Mesothelial cell of epicardium (in vitro differentiated cells): ENCODE measurements at places on chromosomes 6 and 20. TPM values are rescaled to one million over a fixed set of nuclear protein-coding genes. Genes with fewer than 3 reads are reported as not detected.

GRCh38 chr6:88367248-88367647, 201.1 kb upstream of the CNR1 start:
- DNase-seq = no peak

DNA sequence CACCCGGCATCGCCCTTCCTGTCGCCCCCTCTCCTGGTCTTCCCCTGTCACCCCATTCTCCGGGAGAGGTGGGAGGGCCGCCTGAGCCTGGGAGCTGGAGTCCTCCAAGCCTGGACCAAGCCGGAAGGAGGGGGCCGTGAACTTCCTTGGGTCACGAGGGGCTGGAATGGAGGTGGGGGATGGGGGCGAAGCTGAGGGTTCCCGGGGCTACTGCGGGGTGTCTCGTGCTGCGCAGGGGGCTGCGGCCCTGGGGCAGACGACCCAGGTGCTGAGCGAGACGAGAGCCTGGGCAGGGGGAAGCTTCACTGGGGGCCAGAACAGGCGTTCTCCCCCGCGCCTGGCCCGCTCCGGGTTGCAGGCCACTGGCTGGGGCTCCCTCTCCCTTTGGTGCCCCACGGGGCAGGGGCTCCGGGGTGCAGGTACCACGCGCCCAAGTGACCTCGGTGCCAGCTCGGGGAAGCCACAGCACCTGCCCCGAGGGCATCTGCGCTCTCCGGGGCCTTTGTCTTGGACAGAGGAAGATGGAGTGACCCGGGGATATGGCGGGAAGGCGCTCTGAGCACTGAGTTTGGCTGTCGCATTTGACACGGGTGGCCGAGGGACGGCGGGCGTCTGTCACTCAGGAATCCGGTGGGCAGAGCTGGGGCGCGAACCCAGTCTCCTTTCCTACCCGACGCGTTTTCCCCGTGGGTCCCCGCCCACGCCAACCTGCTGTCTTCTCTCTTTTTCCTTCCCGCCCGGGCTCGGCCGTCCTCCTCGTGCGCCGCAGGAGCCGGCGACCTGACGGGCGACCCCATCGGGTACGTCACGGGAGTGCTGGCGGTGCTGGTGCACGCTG, 1.2 kb downstream of the SLC35D3 start:
- no peak for DNase-seq

DNA sequence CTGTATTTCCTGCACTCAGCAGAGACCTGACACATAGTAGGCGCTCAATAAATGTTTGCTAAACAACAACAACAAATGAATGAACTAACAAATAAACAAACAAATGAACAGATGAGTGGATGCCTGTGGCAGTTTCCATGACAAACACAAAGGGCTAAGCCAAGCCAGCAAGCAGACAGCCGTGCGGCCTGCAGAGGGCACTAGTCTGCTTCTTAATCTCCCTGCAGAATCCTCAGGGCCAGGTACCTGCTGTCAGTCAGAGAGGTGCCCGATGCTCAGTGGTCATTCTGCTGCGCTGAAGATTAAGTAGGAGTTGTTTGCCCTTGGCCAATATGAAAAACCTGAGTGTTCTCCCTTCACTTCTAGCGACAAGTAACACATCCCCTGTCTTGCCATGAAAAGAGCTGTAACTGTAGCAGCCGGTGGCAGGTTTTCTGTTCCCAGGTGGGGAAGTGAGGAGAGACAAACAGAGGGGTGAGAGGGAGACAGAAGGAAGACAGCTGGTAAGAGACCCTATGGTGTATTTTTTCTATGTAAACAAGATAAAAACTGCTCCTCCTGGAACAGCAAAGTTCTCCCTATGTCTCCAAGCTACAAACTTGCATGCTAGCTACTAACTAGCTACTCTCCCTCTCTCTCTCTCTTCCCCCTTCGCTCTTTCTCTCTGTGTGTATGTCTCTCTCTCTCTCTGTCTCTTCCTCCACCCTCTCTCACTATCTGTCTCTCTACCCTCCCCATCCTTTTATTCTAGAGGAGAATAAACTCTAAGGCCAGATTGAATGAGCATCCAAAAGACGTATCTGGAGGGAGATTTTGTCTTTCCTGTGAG, at the start of gene MC3R:
Gene MC3R, plus strand, starts transcription at position 779 of the 829 bp plus-strand sequence. CDS start 112 bp downstream, outside the sequence.
- no peak for DNase-seq

PPP1R14C gene
- 0.16 to 0.38 TPM (median 0.27 TPM) in 3 replicates for total RNA-seq

DNA sequence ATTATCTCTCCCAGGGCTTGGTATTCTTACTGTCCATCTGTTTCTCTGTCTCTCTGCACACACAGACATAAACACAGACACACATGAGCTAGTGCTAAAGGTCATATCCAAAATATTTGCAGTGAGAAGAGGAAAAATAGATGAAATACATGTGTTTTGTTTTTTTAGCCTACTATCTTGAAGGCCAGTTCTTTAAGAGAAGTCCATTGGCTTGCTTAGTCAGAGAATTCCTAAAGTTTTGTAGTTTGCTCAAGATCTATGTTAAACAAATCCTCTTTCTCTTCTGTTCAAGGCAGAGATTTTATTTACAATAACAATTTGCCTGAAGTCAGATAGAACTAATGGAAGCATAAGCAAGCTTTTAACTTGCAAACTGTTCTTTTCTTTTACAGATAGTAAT, 120.0 kb upstream of the AKIRIN2 start:
- DNase-seq = no peak

DNA sequence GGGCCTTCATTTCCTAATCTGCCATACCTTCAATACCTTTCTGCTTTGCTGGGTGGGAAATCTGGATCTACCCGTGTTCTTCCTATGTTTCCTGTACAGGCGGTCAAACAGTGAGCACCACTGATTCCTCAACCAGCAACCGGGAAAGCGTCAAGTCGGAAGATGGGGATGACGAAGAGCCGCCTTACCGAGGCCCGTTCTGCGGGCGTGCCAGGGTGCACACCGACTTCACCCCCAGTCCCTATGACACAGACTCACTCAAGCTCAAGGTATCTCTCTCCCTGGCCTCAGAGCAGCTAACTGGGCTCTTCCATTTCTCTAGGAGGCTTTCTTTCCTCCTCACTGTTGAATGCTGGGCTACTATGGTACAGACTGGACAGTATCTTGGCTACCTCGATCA, 190.1 kb downstream of the SASH1 start:
- DNase-seq = no peak

DNA sequence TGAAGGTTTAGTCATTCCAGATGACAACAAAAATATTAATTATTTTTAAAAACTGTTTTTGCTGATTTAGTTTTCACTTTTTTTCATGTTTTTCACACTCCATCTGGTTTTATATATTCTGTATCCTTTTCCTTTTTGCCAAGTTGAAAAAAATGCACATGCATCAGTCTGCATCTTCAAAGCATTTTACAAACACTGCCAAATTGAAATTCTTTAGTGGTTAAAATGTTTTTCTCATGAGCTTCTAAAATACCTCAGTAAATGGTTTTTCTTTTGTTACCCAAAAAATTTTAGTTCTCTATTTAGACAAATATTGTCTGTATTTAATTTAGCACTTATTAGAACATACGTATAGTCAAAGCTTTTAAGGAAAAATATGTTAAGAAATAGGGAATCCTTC, 386.9 kb upstream of the HSF2 start:
- DNase-seq = no peak

SLC22A2 gene
- 0.07 TPM in 1 of 3 replicates, not detected in the others for total RNA-seq

DNA sequence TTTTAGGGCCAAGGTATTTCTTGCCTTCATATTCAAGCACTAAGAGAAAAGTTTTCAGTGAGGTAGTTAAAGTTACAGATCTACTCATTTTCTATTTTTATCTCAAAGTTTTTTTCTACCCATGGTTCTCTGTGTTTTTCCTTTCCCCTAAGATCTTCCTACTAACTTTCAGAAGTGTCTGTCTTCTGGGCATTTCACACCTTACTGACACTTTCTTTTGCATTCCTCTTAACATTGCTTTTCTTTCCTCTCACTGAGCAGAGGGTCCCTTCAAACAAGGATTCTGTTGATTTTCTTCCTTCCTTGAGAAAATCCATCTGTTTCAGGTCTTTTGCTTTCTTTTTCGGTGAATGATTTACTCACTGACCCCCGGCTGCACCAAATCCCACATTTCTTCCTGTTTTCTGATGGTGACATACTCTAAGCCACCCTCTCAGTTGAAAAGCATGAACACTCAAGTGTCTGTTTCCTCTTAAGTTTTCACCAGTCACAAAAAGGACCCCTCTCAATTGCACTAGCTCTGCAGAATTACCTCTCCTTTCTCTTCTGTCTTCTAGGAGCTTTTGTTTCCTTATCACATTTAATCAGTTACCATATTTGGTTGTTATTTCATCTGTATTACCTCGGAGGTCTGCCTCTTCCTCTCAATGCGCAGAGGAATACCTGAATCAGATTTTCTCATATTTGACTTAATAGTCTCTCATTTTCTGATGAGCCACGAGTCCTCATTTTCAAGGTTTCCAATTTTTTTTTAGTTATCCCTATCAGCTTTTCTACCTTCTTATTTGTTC, 73.5 kb upstream of the RNF217 start:
- no peak for DNase-seq

SLC17A4 gene
- 0.09 to 0.16 TPM in 2 of 3 replicates, not detected in the other for total RNA-seq

DNA sequence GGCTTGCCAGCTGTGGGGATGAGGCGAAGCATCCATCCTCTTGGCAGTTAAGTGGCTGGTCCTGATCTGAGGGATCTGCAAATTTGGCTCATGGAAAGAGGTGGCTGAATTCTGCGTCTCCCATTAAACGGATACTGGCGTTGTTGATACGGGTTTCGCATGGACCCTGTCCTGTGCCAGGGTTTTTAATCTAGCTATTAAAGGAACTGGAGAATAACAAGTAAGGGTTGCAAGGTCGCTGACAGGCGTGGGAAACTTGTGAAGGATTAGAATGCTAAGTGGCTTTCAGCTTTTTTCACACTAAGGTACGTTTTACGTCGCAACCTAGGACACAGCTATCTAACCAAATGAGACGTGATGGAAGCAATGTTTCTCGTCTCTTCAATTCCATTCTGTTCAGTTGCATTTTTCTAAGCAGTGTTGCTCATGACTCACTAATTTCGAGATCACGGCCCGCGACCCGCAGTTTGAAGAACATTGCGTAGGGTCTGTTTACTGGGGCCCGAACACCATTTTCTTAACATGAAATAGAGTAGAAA, 852 bp downstream of the GMNN start:
- DNase-seq = no peak

DNA sequence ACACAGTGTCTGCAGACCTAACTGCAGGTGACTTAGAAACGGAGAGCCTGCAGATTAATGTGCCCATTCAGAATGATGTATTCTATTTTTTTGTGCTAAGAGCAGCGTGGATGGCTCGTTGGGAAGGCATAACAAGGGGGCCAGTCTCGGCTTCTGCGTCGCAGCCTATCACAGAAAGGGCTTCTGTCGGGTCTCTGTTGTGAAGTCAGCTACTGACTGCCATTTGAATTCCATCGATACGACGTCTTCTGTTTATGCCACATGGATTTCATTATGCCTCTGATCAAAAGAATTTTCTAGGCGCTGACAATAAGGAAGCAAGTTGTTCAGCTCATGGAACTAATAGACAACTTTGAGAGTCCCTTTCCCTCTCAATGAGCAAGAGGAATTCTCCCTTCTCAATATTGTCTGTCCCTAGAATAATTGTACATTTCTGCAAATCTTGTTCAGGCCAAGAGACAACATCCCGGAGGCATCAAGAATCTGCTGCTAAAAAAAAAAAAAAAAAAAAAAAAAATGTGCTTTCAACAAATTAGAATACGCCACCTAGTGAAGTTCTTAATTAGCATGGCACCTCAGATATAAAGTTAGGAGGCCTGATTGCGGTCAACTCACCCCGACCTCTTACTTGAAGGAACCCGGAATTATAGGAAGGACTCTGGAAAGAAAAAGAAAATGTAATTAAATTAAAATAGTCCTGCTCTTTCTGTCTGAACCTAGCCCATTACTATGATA, 223.9 kb downstream of the TSHZ2 start:
- peak; percentile 50 for DNase-seq

- DNase-seq = no peak
Measured at GRCh38 chr6:170092826-170093225, 198.1 kb downstream of the DLL1 start.
